ENCODE measurements at places on chromosomes 2 and 18.

GRCh38 chr2:168529900-168530561 lies 74.0 kb downstream of the CERS6 start:
- H3K36me3 ChIP-seq: no peaks in the 10 kb centered on the region
- H3K4me1 ChIP-seq: peaks cover 20% of the 10 kb centered on the region
- H3K27ac ChIP-seq: no peak overlapping the region
- H3K4me3 ChIP-seq: no peak overlapping the region

- no peak for DNase-seq
- H3K27me3 ChIP-seq: no peaks in the 10 kb centered on the region
- peaks cover 7% of the 10 kb centered on the region for H3K4me1 ChIP-seq
- H3K4me3 ChIP-seq: no peak overlapping the region
Observed at GRCh38 chr2:62136956-62137830, 58.7 kb upstream of the B3GNT2 start.

DNA sequence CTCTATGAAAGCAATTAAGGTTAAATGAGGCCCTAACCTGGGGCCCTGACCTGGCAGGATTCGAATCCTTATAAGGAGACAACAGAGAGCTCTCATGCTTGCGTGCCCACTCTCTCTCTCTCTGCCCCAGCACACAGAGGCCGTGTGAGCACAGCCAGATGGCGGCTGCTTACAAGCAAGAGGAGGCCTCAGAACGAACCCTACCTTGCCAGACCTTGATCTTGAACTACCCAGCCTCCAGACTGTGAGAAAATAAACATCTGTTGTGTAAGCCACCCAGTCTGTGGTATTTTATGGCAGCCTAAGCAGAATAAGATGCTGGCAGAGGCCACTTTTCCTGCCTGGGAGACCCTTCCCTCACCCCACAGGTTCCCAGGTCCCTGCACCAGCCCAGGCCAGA lies 5.2 kb upstream of the UBE2F start:
- H3K36me3 ChIP-seq: no peaks in the 10 kb centered on the region
- H3K4me3 ChIP-seq: no peak overlapping the region
- H3K4me1 ChIP-seq: peaks cover 3% of the 10 kb centered on the region
- no peak overlapping the region for H3K27ac ChIP-seq
- no peak for DNase-seq

- no peaks in the 10 kb centered on the region for H3K4me1 ChIP-seq
- no peak overlapping the region for H3K4me3 ChIP-seq
- no peaks in the 10 kb centered on the region for H3K36me3 ChIP-seq
- DNase-seq: no peak
Observed at GRCh38 chr2:128727914-128728313, 409.2 kb upstream of the HS6ST1 start.

- no peaks in the 10 kb centered on the region for H3K36me3 ChIP-seq
- no peaks in the 10 kb centered on the region for H3K27me3 ChIP-seq
- H3K4me1 ChIP-seq: peaks cover 20% of the 10 kb centered on the region
- H3K27ac ChIP-seq: peak overlapping the region; percentile 10
- peak overlapping the region; percentile 11 for H3K4me3 ChIP-seq
Observed at GRCh38 chr2:239239607-239240413, 161.0 kb downstream of the HDAC4 start.

DNA sequence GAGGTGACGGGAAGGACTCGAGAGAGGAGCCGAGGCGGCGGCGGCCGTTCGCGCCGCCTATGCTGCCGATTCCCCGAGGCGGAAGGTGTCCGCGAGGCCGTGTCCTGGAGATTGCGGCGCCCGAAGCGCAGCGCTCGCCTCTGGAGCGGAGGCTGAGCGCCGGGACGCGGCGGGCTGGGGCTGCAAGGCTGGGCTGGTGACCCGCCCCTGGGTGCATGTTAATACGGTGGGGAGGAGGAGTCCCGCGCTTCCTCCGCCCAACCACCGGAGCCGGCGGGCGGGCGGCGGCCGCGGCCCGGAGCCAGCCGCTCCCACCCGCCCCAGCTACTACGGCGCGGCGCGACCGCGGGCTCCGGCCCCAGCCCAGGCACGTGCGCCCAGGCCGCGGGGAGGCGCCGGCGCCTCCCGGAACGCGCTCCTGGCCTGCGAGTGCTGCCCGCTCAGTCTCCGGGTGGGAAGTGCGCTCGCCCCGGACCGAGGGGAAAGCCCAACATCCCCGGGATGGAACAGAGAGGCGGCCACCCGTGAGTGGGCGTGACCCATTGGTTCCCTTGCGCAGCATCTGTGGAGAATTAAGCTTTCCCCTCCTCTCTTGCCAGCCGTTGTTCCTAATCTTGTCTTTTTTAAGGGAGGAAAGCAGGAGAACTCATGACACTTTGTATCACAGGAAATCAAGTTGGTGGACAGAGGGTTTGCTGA lies at the start of gene DLGAP1:
Gene DLGAP1 (minus strand): TSS at position 195 of the 699 bp plus-strand sequence.
- peaks cover 7% of the 10 kb centered on the region for H3K27me3 ChIP-seq
- H3K27ac ChIP-seq: no peak within 1 kb of the TSS
- peak; percentile 72 for DNase-seq

DNA sequence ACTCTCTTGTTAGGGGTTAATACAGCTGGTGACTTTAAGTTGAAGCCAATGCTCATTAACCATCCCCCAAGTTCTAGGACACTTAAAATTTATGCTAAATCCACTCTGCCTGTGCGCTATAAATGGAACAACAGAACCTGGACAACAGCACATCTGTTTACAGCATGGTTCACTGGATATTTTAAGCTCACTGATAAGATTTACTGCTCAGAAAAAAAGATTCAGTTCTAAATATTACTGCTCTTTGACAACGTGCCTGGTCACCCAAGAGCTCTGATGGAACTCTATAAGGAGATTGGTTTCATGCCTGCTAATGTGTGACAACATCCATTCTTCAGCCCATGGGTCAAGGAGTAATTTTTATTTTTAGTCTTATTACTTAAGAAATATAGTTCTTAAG lies 27.5 kb downstream of the RNF103 start:
- H3K36me3 ChIP-seq: no peaks in the 10 kb centered on the region
- no peak overlapping the region for H3K27ac ChIP-seq
- no peaks in the 10 kb centered on the region for H3K4me1 ChIP-seq
- H3K4me3 ChIP-seq: no peak overlapping the region
- no peaks in the 10 kb centered on the region for H3K27me3 ChIP-seq

GRCh38 chr18:49948975-49949374 lies 135.6 kb upstream of the ACAA2 start:
- no peaks in the 10 kb centered on the region for H3K4me1 ChIP-seq
- no peak for DNase-seq
- H3K36me3 ChIP-seq: no peaks in the 10 kb centered on the region
- H3K4me3 ChIP-seq: no peak overlapping the region
- H3K27me3 ChIP-seq: no peaks in the 10 kb centered on the region

DNA sequence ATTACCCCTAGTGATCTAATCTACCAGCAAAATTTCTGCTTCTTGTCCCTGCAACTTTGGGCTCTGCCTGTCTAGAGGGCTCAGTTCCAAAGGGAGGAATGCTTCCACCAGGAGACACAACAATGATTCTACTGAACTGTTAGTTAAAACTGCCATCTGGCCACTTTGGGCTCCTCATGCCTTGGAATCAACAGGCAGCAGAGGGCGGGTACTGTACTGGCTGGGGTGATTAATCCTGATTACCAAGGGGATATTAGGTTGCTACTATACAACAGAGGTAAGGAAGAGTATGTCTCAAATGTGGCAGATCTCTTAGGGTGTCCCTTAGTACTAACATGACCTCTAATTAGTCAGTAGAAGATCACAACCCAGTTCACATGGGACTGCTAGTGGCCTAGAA lies 21.4 kb downstream of the HADHA start:
- DNase-seq: no peak
- peaks cover 39% of the 10 kb centered on the region for H3K36me3 ChIP-seq
- no peak overlapping the region for H3K27ac ChIP-seq
- no peak overlapping the region for H3K4me3 ChIP-seq
- H3K27me3 ChIP-seq: no peaks in the 10 kb centered on the region
- no peaks in the 10 kb centered on the region for H3K4me1 ChIP-seq

- no peak overlapping the region for H3K4me3 ChIP-seq
- H3K4me1 ChIP-seq: no peaks in the 10 kb centered on the region
- DNase-seq: no peak
- no peaks in the 10 kb centered on the region for H3K36me3 ChIP-seq
Observed at GRCh38 chr2:198874472-198874858, 583.3 kb downstream of the SATB2 start.

GRCh38 chr2:104932243-104932642 lies 78.3 kb downstream of the POU3F3 start:
- no peaks in the 10 kb centered on the region for H3K4me1 ChIP-seq
- no peak overlapping the region for H3K27ac ChIP-seq
- H3K27me3 ChIP-seq: no peaks in the 10 kb centered on the region
- no peaks in the 10 kb centered on the region for H3K36me3 ChIP-seq
- H3K4me3 ChIP-seq: no peak overlapping the region
- no peak for DNase-seq

- no peaks in the 10 kb centered on the region for H3K27me3 ChIP-seq
- H3K36me3 ChIP-seq: peaks cover 17% of the 10 kb centered on the region
- no peak for DNase-seq
- no peak overlapping the region for H3K27ac ChIP-seq
- H3K4me3 ChIP-seq: no peak overlapping the region
Observed at GRCh38 chr2:241445426-241445825, 63.0 kb downstream of the STK25 start.

DNA sequence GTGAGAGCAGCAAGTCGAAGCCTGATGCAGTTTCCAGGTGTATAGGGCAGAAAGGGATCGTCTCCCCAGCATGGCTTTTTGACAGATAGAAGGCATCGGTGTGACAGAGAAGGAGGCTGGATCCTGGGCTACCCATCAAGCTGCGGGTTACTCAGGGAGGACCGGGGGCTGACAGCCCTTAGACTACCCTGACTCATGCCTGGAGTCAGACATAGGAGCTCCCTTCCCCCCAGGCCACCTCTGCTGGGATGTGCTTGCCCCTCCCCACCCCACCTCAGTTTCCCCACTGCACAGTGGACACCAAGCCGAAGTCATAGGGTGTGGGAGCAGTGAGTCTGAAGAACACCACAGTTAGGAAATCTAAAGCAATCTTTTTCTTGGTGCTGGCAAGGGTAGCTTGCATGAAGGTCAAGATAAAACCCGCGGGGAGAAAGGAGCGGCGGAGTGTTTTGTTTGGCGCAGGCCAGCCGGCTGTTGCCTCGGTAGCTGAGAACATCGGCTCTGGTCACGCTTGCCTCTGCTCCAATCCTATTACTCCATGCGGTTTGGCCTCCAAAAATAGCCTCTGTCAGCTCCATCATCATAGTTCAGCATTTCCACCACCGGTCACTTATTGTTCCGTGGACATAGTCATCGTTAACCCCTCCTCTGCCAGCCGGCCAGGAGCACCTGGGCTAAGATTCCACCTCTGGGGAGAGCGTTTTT lies 169.2 kb upstream of the GLI2 start:
- H3K27ac ChIP-seq: no peak overlapping the region
- no peaks in the 10 kb centered on the region for H3K4me1 ChIP-seq
- no peak for DNase-seq
- no peaks in the 10 kb centered on the region for H3K36me3 ChIP-seq
- no peak overlapping the region for H3K4me3 ChIP-seq
- H3K27me3 ChIP-seq: no peaks in the 10 kb centered on the region

GRCh38 chr18:50558157-50558556 lies 1.7 kb upstream of the MAPK4 start:
- peaks cover 22% of the 10 kb centered on the region for H3K27me3 ChIP-seq
- no peak overlapping the region for H3K27ac ChIP-seq
- peaks cover 16% of the 10 kb centered on the region for H3K4me1 ChIP-seq

GRCh38 chr18:24315170-24315569 lies 82.5 kb downstream of the OSBPL1A start:
- no peaks in the 10 kb centered on the region for H3K36me3 ChIP-seq
- H3K4me3 ChIP-seq: no peak overlapping the region
- H3K4me1 ChIP-seq: no peaks in the 10 kb centered on the region
- no peak for DNase-seq

DNA sequence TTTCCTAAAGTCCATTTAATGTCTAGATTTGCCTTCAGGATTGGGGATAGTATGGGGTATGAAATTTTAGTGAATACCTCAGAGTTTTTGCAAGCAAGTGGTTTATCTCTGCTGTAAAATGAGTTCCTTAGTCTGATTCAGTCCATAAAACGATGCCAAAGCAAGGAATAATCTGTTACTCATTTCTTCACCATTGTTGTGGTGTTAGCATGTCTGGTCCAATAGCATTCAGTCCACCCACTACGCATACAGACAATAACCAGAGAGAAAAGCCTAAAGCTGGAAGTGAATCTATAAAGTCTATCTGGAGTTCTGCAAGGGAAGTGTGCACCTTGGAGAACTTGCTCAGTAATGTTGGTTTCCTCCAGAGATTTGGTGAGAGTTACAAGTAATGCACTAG lies 12.9 kb upstream of the DPP4 start:
- DNase-seq: no peak
- H3K27ac ChIP-seq: no peak overlapping the region
- no peaks in the 10 kb centered on the region for H3K36me3 ChIP-seq
- no peaks in the 10 kb centered on the region for H3K27me3 ChIP-seq

GRCh38 chr2:21710031-21710430 lies 586.3 kb downstream of the TDRD15 start:
- DNase-seq: no peak
- H3K27me3 ChIP-seq: no peaks in the 10 kb centered on the region
- H3K4me3 ChIP-seq: no peak overlapping the region
- no peaks in the 10 kb centered on the region for H3K4me1 ChIP-seq
- H3K36me3 ChIP-seq: no peaks in the 10 kb centered on the region

- H3K27ac ChIP-seq: no peak overlapping the region
- no peak for DNase-seq
- H3K36me3 ChIP-seq: no peaks in the 10 kb centered on the region
- no peaks in the 10 kb centered on the region for H3K27me3 ChIP-seq
- no peak overlapping the region for H3K4me3 ChIP-seq
Observed at GRCh38 chr2:113842919-113843736, 46.8 kb upstream of the ACTR3 start.

DNA sequence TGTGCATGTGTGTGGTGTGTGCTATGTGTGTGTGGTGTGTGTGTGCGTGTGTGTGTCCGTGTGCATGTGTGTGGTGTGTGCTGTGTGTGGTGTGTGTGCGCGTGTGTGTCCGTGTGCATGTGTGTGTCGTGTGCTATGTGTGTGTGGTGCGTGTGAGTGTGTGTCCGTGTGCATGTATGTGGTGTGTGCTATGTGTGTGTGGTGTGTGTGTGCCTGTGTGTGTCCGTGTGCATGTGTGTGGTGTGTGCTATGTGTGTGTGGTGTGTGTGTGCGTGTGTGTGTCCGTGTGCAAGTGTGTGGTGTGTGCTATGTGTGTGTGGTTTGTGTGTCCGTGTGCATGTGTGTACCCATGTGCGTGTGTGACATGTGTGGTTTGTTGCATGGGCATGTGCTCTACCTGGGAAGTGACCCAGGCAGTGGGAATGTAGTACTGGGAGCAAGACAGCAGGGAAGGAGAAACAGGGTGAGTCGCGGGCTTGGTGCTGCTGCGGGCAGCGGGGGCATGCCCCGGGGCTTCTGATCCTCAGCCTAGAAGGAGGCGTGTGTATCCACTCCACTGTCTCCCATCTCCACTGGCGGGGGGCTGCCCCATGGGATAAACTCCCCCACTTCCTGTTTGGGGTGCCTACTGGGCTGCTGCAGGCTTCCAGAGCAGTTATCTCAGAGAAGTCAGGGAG lies 7.6 kb upstream of the OTOS start:
- no peaks in the 10 kb centered on the region for H3K36me3 ChIP-seq
- no peak overlapping the region for H3K4me3 ChIP-seq
- H3K4me1 ChIP-seq: peaks cover 5% of the 10 kb centered on the region
- no peak for DNase-seq

All from upper lobe of left lung (tissue), 6 donors.